ENCODE measurements at places on chromosomes 1 and 21. TPM values are rescaled to one million over a fixed set of nuclear protein-coding genes. Genes with fewer than 3 reads are reported as not detected.

- no peak for DNase-seq
These were observed 47.3 kb upstream of the CTBS start for GRCh38 chr1:84621553-84621952.

GRCh38 chr1:109981004-109981335 is 3.6 kb upstream of the AHCYL1 start:
- no peak for DNase-seq

GRCh38 chr1:222777977-222778376 is 36.9 kb upstream of the DISP1 start:
- DNase-seq, result no peak

DNA sequence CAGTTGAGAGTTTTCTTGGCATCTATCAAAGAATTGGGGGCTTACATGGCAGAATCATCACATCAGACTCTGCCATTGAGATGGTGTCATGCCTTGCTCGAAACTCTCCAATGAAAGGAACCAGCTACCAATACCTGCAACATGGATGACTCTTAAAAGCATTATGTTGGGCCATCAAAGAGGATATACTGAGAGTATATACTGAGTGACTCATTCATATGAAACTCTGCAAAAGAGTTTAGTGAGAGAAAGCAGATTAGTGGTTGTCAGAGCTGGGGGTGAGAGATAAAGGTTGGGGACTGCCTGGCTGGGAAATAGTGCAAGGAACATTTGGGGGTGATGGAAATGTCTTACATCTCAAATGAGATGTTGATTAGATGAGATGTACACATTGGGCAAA is 14.7 kb upstream of the HMGB4 start:
- DNase-seq, result no peak

- DNase-seq, result no peak
These were observed 36.6 kb downstream of the SLC9A1 start for GRCh38 chr1:27118440-27118689.

DNA sequence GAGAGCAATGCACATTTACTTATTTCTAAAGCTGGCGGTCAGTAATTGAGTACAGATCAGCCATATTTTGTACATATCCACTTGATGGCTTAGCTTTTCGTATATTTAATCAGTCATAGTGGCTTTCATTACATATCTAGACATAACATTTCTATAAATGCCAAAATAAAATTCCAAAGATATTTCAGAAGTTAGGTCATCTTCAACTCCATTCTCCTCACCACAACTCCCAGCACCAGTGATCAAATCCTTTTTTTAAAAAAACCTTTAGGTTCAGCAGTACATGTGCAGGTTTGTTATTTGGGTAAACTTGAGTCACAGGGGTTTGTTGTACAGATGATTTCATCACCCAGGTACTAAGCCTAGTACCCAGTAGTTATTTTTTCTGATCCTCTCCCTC is 53.9 kb upstream of the GNG4 start:
- DNase-seq, result no peak

- DNase-seq, result no peak
These were observed 24.3 kb downstream of the IL10RB start for GRCh38 chr21:33290441-33290840.

GRCh38 chr1:36096500-36097432 is 8.1 kb downstream of the ADPRS start:
- DNase-seq, result no peak

DNA sequence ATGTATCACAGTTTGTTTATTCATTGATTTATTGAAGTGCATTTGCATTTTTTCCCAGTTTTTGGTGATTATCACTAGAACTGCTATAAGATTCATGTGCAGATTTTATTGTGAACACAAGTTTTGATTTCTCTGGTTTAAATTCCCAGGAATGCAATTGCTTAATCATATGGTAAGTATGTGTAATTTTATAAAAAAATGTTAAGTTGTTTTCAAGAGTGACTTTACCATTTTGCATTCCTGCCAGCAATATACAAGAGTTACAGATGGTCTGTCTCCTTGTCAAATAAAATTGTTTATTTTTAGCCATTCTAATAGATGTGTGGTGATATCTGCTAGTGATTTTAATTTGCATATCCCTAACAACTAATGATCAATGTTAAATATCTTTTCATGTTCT is 127.3 kb upstream of the APP start:
- no peak for DNase-seq

DNA sequence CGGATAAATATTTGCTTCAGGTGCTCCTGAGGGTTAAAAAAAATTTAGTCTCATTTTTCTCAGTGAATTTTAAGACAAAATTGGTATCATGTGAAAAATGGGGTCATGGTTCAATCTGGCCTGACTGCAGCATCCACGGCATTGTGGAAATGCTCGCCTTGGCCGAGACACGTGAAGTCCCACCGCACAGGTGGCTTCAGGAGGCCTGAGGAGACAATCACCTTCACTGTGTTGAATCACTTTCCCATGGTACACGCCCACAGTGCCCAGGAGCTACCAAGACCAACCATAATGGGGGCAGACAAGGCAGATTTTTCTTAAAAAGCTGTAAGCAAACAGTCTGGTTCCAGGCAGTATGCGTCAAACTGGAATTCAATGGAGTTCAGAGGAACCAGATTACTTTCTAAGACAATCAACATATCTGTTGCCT is 11.0 kb upstream of the CPLANE2 start:
- no peak for DNase-seq

GRCh38 chr1:215458562-215458961 is 108.5 kb upstream of the KCTD3 start:
- DNase-seq, result no peak

- no peak for DNase-seq
These were observed 35.2 kb downstream of the LRP8 start for GRCh38 chr1:53292690-53293089.

- no peak for DNase-seq
These were observed 41.9 kb downstream of the FAM163A start for GRCh38 chr1:179785031-179785431.

DNA sequence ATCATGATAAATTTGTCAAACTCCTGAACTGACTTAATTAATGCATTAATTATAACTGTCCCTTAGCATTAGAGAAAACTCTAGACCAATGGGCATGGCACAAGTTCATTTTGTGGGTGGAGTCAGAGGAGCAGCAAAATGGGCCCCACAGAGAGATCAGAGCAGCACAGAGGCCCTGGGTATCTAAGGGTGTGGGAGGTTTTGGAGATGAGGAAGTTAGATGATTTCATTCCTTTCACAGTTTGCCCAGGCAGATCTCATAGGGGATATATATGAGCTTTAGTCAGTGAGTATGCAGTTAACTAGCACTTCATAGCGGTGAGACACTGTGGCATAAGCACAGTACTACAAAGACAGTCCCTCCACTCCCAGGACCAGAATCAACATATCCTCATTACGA is 117.3 kb downstream of the MAB21L3 start:
- no peak for DNase-seq

DNA sequence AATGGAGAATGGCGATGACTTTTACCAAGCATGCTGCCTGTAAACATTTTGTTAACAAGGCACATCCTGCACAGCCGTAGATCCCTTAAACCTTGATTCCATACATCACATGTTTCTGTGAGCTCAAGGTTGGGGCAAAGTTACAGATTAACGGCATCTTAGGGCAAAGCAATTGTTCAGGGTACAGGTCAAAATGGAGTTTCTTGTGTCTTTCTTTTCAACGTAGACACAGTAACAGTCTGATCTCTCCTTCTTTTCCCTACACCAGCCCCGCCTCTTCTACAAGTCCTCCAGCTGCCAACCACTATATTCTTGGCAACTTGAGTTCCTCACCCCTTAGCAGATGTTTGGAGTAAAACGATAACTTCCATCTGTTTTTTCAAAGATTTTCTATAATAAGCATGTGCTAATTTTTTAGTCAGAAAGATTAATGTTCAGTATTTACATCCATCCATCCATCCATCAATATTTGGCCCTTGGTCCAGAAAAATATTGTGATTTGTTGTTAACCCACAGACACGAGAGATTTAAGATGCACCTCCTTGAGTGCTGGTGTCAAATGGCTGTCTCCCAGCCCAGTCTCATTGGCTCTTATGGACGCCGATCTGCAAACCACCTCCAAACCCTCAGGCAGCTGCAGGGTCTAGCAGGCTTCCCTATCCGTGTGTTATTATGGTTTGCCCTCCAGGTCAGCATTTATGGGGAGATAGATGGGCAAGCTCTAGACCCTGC is 3.8 kb downstream of the DNALI1 start:
- DNase-seq, result no peak

DNA sequence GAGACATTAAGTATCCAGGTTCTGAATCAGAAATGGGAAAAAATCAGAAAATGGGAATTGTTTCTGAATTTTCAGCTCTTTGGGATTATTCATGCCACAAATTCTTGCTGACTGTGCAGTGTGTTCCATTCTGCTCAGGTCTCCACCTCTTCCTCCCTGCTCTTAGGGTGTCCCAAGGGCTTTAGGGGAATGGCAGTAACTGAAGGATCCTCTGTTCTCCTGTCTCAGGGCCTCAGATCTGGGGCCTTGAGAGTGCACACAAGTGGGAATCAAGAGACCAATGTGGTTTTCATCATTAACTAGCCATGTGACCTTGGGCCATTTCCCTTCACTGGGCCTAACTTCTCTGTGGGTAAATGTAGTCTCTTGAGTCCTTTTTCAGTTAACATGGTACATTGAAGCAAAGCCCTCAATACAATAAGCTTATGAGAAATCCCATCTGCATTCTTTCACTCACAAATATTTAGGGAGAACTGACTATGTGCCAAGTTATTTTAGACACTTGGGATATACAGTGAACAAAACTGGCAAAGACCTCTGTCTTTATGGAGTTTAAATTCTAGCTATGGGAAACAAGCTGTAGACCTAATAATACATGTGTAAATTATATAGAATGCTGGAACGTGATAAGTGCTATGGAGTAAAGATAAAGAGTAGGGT is 75.7 kb upstream of the SPATA6 start:
- DNase-seq, result no peak

DNA sequence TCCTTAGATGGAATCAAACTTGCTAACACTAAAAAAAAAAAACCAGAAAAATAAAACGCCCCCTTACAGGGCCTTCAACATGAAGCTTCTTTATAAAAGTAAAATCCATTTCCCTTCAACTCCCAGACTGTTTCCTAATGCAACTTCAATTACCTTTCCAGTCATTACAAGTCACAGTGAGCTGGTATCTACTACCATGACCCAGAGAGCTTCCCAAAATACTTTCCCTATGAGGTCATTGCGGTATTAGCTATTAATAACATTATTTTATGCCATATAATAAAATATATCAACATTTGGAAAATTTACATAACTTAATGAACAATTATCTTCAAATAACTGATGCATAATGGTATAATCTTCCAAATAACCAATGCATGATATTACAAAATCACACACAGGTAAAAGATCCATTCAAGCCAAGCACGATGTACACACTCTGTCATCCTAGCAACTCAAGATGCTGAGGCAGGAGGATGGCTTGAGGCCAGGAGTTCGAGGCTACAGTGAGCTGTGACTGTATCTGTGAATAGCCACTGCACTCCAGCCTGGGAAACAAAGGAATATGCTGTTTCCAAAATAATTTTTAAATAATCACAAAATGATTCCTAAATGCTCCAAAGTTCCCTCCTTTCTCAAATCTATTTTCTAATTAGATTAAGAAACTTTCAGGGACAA is 24.1 kb downstream of the EIF4G3 start:
- DNase-seq, result no peak

GRCh38 chr1:220905650-220906560 is 26.7 kb downstream of the HLX start:
- DNase-seq, result no peak

- DNase-seq, result peak; percentile 61
These were observed 65.4 kb upstream of the LYST start for GRCh38 chr1:235932090-235932510.

DNA sequence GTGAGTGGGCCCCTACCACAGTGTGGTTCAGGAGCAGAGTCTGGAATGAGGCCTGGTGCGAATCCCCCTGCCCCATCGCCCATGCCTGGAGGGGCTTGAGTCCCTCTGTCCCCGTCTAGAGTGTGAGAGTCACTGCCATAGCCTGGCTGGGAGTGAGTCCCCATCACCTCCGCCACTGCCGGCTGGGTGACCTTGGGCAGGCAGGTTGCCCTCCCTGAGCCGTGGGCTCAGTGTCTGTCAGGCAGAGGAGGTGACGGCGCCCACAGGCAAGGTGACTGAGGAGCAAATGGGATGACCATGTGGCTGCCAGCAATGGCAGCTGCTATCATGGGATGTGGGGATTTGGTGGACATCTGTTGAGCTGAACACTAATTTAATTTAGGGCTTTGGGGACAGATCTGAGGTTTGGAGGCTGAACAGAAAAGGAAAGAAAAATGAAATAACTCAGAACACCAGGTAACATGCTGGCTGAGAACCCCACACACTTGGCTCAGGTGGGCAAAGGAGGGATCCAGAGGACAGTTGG is 38.1 kb upstream of the GPR153 start:
- DNase-seq, result no peak

CD5L gene
- total RNA-seq, result 6.8 TPM

IFI44 gene
- 80.5 TPM for total RNA-seq

EEIG2 gene
- total RNA-seq, result 20.0 TPM

STXBP3 gene
- 54.4 TPM for total RNA-seq

KIAA1614 gene
- total RNA-seq, result 4.1 TPM

FCRL2 gene
- total RNA-seq, result 1.3 TPM

PRKAA2 gene
- 1.9 TPM for total RNA-seq

GABRD gene
- total RNA-seq, result 2.7 TPM

KRTAP11-1 gene
- total RNA-seq, result not detected

SERPINC1 gene
- 0.30 TPM for total RNA-seq
